Suprapubic skin (tissue), 4 donors: ENCODE measurements at places on chromosomes 12 and 14. TPM values are rescaled to one million over a fixed set of nuclear protein-coding genes. Genes with fewer than 3 reads are reported as not detected.

Gene UNC79
- not detected for total RNA-seq

Gene DAO
- total RNA-seq = not detected

Gene ADAMTS20
- not detected for total RNA-seq

Gene SLCO1B1
- total RNA-seq = not detected

Gene SLC38A4
- 2.3 TPM for total RNA-seq
